Activated T-helper 9 cell treated with anti-CD3 and anti-CD28 coated beads, Interleukin-2, amount 50 U/mL, for 16 hours (primary cell): ENCODE measurements at places on chromosomes 13 and 19.

GRCh38 chr13:99174533-99175100 lies 26.0 kb upstream of the UBAC2 start:
- no peak for DNase-seq

DNA sequence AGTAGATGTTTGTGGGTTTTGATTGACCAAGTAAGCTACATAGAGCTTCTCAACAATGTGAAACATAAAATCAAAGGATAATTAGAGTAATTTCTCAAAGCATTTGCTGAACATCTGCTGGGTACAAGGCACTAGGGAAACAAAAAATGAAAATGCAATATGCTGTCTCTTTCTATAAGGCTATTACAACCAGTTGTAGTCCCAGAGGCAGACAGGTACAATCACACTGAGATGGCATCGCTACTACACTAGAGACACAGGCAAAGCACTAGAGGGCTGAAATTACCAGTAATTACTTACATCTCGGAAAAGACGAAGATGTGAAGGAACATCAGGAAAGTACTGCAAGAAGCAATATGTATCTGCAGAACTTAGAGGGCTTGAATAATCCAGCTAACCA lies 133.3 kb downstream of the LHFPL6 start:
- DNase-seq, result no peak

DNA sequence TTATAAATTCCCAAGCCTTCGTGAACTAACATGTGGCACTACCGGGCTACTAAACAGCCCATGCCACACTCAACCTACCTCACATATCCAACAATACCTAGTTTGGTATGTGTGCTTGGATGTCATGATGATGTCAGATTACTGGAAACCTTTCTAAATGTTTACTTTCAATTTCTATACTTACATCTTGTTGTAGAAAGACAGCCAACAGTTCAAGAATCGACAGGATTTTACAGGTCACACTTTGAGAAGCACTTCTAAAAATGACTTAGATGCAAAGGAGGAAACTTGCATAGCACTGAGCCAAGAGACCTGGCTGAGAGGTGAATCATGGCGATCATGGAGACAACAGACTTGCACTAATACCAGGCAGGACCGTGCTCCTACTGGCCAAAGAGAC lies 209.9 kb downstream of the COL4A1 start:
- no peak for DNase-seq

DNA sequence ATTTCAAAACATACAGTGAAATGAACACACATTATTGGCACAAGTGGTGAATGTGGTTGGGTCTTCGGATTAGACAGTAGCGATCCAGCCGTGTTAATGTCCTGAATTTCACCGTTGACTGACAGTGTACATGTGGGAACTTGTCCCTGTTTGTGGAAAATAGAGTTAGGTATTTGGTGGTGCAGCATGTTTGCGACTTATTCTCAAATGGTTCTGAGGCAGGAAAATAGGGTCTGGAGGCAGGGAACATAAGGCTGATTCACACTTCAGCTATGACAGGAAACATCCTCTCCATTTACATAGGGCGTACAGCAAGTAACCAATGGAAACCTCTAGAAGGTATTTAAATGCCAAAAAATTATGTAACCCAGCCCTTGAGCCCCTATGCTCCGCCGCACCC lies 4.2 kb downstream of the LGALS7B start:
- no peak for DNase-seq

DNA sequence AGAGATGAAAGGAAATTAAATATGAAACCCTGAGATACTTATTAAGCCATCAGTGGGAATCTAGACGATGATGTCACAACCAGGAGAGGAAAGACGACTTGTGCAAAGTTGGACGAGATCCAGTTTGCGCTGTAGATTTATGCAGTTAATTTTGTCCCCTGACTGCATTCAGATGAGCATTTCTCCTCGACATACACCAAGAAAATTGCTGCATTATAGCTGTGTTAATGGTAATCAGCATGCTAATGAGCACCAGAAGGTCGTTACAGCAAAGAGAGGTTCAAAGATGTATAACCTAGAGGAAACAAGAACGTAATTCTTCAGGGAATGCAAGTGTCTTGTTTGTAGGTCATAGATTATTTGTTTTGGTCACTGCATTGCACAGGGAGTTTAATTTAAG lies 371.7 kb downstream of the RBM26 start:
- no peak for DNase-seq

- no peak for DNase-seq
These were observed 8.4 kb downstream of the B3GNT3 start for GRCh38 chr19:17803264-17803896.

- no peak for DNase-seq
These were observed 2.7 kb downstream of the ALDH16A1 start for GRCh38 chr19:49455773-49456172.

- no peak for DNase-seq
These were observed 185.9 kb upstream of the NBEA start for GRCh38 chr13:34756136-34756535.

GRCh38 chr19:17021793-17022590 lies 4.6 kb downstream of the CPAMD8 start:
- no peak for DNase-seq

DNA sequence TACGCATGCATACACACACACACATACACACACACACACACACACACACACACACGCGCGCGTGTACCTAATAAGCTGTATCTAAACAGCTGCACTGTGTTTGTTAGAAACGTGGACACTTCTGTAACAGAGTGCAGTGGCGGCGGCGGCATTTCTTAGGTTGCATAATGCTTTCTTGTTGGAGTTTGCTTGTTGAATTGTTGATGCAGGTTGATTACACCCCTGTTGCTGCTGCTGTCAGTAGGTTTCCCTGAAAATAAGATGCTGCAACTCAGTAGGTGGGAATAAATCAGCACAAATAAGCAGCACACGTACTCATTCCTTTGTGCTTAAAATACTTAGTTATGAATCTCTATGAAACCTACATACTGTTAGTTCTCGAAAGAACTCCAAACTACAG lies 479.2 kb downstream of the LIG4 start:
- no peak for DNase-seq

DNA sequence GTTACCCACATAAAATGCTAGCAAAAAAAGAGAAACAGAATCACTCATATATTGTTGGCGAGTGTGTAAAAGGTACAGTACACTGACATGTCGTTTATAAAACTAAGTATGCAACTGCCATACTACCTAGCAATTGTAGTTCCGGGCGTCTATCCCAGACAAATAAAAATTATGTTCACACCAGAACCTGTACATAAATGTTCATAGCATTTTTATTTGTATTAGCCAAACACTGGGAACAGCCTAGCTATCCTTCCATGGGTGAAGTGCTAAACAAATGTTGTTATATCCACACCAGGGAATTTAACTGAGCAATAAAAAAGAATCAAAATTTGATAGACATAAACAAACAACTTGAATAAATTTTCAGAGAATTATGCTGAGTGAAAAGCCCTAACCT lies 28.9 kb upstream of the POSTN start:
- no peak for DNase-seq

DNA sequence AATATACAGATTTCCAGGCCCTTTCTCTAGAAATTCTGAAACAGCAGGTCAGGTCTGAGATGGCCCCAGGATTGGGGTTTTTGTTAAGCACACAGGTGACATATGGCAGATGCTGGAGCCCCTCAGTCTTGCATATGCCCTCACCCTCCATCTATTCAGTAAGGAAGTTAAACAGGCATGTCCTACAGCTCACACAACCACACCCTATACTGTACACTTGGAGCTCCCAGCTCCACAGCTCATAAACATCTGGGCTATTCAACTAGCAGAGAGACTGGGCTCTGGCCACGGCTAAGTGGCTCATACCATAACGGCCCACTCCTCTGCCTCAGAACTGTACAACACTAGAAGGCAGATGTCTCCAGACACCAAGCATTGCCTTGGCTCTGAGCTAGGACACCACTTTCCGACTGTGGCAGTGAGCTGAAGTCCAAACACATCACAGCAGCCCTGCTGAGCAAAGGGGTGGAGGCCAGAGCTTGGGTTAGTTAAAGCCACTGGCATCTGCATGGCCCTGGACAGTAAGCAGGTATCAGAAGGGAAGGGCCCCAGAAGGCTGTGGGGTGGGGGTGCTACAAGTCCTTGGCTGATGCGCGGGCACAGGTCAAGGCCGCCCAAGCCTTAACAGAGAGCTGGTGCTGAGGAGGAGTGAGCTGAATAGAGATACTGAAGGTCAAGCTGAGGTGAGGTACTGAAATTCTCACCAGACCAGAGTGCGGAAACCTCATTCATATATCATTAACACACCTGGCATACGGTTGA lies 79.1 kb downstream of the ABCC4 start:
- no peak for DNase-seq

DNA sequence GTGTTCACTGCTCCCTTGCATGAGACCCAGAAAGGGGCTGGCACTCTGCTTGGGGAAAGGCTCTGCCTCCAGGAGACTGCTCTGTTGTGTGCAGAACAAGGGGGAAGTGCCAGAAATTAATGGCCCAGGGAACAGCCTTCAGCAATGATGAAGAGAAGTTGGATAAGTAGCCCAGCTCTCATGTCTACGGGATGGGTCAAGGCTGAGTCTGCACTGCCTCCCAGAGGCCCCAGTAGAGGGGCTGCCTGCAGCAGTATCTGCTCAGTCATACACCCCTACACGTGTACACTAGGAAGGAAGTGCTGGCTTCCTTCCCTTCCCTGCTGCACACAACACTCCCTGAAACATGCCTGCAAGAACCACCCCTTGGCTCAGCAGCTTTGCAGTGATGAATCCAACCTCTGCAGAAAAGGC lies 54.6 kb upstream of the URI1 start:
- no peak for DNase-seq

DNA sequence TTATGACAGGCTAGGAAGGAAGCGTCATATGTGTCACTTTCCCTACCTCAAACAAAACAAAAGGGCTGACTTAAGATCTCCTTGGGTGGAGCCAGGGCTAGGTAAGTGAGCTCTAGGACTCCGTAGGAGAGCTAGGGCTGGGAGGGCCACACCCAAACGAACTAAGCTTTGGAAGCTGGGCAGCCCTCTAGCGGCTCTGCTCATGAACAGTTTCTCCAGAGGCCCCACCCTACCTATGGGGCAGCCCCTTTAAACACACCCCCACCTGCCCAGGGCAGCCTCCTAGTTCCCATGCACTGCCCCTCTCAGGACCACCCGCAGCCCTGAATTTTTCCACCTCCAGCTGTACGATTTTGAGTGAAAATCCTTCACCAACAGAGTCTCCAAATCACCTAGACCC lies 3.5 kb downstream of the PEG3 start:
- DNase-seq, result no peak

DNA sequence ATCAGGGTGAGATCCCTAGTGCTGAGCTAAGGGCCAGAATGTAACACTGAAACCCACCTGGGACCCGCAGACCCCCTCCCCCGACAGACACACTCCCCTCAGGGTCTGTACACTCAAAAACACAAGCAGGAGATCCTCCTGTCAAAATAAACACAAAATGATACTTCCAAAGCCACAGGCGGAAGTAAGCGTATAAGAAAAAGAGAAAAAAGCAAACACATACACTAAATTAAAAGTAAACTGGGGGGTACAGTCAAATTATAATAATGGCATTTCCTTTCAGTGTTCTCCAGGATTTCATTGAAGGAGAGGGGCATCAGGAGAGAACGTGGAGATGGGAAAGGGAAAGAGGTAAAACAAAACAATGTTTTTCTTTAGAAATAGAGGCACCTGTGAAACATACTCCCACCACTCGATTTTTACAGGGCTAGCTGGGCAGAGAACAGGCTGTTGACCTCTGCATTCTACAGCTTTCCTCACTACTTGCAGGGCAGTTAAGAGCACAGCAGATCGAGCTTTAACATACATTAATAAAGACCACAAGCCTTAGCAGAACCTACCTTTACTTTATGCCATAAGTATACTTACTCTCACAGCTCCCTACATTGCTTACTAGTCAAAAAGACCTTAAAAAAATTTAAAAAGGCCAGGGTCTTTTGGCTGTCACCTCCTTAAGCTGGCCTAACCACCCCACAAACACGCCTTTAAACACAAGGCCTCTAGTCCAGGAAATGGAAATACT lies 5.3 kb downstream of the ZIC5 start:
- DNase-seq, result no peak
